ENCODE measurements at places on chromosomes 6 and 20.

GRCh38 chr20:33820362-33820761, 9.2 kb downstream of the CHMP4B start:
- H3K4me1 ChIP-seq, result peaks cover 14% of the 10 kb centered on the region
- peaks cover 5% of the 10 kb centered on the region for H3K36me3 ChIP-seq
- no peak overlapping the region for H3K4me3 ChIP-seq
- no peaks in the 10 kb centered on the region for H3K27me3 ChIP-seq
- no peak for DNase-seq
- no peak overlapping the region for H3K27ac ChIP-seq

- H3K27ac ChIP-seq, result no peak overlapping the region
- peaks cover 6% of the 10 kb centered on the region for H3K27me3 ChIP-seq
- H3K4me1 ChIP-seq, result no peaks in the 10 kb centered on the region
- no peak for DNase-seq
Measured at GRCh38 chr6:72414657-72415056, 207.2 kb upstream of the KCNQ5 start.

DNA sequence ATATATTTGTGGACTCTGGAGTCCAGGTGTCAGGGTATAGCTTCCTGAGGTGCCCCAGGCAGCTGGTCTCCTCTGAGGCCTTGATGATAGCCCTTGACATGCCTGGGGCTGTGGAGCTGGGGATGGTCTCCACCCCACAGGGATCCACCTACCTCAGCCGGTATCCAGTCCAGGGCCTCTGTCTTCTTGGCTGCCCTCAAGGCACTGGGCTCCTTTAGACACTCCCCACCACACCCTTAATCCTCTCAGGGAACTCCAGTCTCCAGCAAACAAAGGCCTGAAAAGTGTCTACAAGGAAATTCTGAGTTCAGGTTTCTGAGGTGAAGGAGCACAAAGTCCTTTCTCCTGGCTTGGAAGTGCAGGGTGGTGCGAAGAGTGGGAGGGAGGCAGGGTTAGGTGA, 44.6 kb upstream of the DDR1 start:
- no peak overlapping the region for H3K27ac ChIP-seq
- no peaks in the 10 kb centered on the region for H3K27me3 ChIP-seq
- H3K4me3 ChIP-seq, result no peak overlapping the region
- H3K4me1 ChIP-seq, result peaks cover 28% of the 10 kb centered on the region
- DNase-seq, result no peak
- H3K36me3 ChIP-seq, result no peaks in the 10 kb centered on the region

GRCh38 chr20:57263801-57264792, 2.3 kb downstream of the BMP7 start:
- H3K27me3 ChIP-seq, result peaks cover 79% of the 10 kb centered on the region
- H3K36me3 ChIP-seq, result peaks cover 2% of the 10 kb centered on the region
- no peak overlapping the region for H3K27ac ChIP-seq
- peaks cover 3% of the 10 kb centered on the region for H3K4me1 ChIP-seq

GRCh38 chr6:138278326-138278725, 60.0 kb upstream of the PBOV1 start:
- no peak overlapping the region for H3K27ac ChIP-seq
- no peaks in the 10 kb centered on the region for H3K4me1 ChIP-seq
- peaks cover 2% of the 10 kb centered on the region for H3K27me3 ChIP-seq
- H3K36me3 ChIP-seq, result no peaks in the 10 kb centered on the region
